ENCODE measurements at places on chromosomes 4 and X.

DNA sequence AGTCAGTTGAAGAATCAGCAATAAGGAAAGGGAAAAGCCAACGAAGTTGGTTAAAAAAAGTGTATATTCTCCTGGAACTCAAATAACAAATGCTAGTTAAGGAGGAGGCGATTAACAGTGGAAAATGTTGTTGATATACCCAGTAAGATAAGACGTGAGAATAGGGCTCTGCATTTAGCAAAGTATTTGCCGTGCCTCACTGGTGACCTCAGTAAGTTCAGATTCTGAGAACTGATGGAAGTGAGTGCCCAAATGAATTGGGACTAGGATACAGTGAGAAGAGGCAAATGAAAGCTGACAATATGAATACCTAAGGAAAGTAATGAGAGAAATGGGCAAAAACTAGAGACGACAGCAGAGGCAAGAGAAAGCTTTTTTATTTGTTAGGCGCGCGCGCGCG, 3.5 kb downstream of the TECRL start:
- DNase-seq = no peak

DNA sequence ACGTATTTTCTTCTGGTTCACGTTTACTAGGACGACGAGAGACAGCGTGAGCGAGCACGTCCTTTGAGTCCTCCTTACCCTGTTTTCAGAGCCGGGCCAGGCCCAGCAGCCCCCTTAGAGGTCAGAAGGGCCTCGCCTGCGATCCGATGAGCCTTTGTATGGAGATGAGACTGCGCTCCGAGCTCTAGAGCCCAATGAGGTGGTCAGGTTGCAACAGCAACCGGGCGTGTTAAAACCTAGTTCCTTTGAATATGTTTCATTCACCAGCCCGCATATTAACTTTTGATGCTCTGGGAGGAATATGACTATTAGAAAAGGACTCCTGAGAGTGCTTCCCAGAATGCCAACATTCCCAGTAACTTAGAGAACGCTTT, 55.6 kb upstream of the TADA2B start:
- no peak for DNase-seq

DNA sequence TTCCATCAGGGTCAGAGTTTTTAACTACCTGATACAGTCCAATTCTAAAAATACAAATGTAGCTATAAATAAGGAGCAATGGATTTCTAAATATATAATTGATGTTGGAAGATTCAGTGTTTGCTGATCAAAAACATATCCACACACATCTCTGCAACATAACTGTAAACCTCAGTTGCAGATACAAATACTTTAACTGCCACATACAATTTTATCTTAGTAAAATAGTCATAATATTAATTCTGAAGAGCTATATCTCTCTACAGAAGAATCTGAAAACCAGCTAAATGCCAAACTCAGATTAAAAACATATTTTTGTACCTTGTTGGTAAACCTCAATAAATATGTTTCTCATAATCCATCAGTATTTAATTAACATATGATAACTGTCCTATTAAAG, 674.3 kb upstream of the INTU start:
- DNase-seq = no peak

DNA sequence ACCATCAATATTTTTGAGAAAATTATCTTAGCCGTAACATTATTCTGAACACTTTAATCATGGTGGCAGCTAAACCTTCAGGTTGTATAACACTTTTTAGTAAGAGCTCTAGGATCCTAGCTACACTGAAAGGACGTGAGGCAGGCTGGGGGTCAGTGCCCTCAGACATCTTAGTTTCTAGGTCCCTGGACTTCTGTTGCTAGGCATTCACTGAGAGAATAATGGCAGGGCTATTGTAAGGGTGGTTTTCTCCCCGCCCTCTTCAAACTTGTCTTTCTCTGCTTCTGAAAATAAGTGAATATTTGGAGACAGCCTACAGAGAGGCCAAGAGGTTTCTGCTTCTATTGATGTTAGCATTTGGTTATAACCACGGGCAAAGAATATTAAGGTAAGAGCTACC, 15.4 kb upstream of the MMRN1 start:
- no peak for DNase-seq

- DNase-seq = no peak
Measured at GRCh38 chr4:39802005-39802404, 104.1 kb downstream of the UBE2K start.

DNA sequence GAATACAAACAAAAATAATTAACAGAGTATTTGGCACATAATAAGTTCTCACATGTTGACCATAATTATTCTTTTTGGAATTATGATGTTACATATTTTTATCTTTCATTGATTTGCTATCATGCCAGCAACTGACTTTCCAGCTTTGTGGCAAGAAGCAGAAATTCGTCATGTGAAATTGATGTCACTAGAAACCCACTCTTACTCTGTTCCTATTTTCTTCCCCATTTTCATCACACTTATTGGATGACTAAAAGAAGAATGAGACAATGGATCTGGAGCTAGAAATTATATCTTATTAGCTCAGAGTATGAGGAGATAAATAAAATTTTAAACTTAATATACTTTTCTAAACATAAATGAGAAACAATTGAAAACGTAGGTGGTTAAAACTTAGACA, 31.9 kb downstream of the EGF start:
- no peak for DNase-seq

- no peak for DNase-seq
Measured at GRCh38 chr4:188781655-188782054, 642.4 kb downstream of the TRIML1 start.

DNA sequence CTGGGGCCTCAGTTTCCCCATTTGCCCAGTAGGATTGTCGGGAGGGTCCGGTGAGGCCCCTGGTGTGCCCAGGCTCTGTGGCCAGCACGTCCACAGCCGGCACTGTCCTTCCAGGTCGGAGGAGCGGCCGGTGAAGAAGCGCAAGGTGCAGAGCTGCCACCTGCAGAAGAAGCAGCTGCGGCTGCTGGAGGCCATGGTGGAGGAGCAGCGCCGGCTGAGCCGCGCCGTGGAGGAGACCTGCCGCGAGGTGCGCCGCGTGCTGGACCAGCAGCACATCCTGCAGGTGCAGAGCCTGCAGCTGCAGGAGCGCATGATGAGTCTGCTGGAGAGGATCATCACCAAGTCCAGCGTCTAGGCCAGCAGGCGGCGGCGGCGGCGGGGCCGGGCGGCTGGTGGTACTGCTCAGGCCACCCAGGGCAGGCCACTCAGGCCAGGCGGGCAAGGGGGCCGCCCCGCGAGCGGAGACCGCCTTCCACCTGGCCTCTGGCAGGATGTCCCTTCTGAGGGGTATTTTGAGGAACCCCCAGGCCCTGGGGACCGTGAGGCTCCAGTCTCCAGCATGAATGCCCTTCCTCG, 6.7 kb downstream of the MSANTD1 start:
- no peak for DNase-seq

DNA sequence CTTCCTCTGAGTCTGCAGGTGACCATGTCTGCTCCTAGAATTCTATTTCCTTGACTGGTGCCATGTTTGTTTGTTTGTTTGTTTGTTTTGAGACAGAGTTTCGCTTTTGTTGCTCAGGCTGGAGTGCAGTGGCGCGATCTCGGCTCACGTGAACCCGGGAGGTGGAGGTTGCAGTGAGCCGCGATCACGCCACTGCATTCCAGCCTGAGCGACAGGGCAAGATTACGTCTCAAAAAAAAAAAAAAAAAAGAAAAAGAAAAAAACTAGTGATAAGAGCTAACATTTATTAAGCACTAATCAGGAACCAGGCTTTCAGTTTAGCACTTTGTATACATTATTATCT, 7.2 kb downstream of the SAT1 start:
- no peak for DNase-seq

DNA sequence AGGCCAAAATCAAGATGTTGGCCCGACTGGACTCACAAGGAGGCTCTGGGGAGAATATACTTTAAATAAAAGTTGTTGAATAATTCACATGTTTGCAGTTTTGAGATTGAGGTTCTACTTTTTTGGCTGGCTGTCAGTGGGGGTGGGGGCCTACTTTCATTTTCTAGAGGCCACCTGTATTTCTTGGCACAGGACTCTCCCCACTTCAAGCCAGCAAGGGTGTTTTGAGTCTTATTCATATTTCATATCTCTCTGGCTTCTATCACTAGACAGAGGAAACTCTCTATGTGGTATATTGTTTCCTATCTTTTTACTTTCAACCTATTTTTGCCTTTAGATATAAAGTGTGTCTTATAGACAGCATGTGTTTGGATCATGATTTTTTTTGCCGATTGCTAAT, 266.4 kb downstream of the PRR32 start:
- no peak for DNase-seq

DNA sequence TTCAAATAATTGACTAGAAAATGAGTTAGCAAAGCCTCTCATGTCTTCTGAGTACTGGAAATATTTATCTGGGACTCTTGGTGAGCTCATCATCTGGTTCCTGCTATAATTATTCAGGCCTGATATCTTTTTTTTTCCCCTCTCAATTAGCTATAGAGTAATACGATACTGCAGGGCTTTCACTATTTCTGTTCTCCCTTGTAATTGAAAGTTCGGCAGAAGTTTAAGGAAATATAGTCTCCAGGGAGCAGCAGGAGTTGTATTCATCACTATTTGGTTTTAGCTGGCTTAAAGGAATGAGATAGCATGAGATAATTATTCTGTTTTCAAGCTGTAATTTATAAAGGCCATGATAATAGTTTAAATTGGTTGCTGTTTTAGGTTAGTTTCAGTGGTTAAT, 378.6 kb upstream of the EPHA5 start:
- DNase-seq = no peak

DNA sequence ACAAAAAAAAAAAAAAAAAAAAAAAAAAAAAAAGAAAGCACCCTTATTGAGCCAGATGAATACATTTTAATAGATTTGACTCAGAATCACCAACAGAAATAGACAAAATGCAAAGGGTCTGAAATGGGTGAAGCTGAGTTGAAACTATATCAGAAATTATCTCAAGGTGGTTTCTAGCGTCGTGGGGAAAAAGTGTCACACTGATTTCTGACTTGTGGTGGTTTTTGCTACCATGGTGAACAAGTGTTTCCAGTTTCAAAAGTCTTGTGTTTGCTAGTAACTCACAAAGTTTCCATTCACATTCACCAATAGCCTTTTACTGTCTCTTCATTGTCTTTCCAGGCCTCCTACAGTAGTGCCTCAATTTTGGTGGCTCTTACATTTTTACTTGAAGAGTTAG, 135.5 kb downstream of the ARHGAP24 start:
- no peak for DNase-seq

DNA sequence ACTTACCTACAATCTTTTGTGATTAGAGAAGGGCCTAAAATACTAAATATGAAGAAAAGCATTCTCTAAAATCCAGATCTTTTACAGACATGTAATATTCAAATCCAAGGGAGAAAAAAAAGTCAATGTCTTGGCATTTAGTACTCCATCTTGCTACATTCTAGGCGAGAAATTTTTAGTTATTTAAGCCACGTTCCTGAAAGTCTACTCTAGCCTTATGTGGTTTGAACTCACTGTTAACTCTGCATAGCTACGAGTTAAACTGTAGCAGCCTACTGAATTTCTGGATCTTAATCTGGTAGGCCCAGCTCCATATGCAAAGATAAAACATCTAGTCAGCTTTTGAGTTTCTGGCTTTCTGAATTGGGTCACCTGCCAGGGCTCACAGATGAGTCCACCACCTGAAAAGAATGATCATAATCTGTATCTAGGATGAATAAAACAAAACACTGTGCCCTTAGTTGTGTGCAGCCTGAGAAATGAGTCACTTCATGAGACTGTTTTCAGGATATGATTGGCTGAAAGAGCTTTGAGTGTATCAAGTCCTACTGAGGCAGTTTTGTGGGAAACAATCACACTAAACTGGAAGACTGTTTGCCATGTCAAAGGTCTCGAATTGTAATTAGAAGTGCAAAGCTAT, 3.2 kb upstream of the NEK1 start:
- no peak for DNase-seq

GRCh38 chrX:37905436-37906147, 58.2 kb upstream of the DYNLT3 start:
- DNase-seq = no peak

- DNase-seq = no peak
Measured at GRCh38 chr4:94221916-94222315, 14.3 kb downstream of the SMARCAD1 start.

DNA sequence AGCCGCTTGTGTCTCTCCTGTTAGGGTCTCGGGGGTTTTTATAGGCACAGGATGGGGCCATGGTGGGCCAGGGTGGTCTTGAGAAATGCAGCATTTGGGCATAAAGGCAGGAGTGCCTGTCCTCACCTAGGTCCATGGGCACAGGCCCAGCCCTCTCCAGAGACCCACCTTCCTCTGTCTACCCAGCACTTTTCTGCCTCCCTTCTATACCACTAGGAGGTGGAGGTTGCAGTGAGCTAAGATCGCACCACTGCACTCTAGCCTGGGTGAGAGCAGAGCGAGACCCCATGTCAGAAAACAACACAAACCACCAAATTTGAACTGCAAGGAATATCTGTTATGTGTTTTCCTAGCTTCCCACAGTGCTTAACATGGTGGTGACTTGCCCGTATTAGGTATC, 38.0 kb downstream of the MOB1B start:
- DNase-seq = no peak
